ENCODE measurements at places on chromosomes 4 and X.

GRCh38 chr4:112251019-112251643, 19.5 kb downstream of the AP1AR start:
- no peak for DNase-seq

DNA sequence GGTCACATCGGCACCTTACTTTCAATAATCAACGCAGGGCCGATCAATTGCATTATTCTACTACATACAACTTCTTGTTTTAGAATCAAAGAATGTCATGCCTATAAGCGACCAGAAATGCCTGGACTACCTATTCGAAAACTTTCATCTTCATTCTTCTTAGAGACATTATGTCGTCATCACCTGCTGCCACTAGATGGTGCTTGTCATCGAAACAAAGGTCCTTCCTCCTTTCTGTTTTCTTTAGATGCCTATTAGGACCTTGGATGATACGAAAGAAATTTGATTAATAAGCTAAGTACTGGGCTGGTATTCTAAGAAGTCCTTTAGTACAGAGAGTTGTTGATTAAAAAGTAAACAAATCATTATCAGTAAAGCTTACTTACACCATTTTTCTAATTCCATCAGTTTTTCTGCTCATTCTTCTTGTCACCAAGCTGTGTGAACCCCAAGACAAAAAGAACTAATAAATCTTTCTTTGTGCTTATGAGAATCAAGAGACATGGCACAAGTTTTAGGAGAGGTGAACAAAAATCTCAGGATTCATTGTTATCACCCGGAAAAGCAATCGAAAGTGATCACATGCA, 154.5 kb upstream of the SLC4A4 start:
- DNase-seq = peak; percentile 71

- DNase-seq = no peak
Observed at GRCh38 chr4:120025516-120025915, 41.1 kb downstream of the MAD2L1 start.

DNA sequence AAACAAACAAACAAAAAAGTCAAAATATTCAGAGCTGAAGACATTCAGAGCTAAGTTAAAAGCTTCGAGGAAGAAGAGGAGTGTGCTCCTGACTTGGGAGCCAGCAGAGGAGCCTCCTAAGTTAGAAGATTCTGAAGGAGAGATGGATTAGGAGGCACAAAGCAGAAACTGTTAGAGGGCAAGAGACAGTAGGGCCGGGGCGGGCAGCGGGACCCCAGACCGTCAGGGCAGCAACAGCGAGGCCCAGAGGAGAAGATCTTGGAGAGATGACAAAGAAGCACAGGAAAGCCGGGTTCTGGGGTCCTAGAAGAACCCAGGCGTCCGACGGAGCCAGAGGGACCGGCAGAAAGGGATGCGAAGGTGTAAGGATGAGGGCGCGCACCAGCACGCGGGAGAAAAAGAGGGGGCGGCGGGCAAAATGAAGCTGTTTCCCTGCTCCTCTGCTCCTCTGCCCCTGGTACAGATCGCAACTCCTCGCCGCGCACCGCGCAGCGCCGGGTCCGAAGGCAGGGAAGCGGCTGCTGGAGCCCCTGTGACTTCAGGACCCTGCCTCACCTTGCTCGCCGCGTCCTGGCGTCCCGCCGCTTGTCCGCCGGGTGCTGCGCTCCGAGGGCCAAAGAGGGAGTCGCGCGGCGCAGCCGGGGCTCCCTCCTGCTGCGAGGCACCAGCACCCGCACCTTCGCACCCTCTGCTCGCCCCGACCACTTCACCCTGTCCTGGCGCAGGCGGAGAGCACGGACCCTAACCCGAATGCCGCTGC, 477 bp downstream of the KLHL13 start:
- DNase-seq = no peak

DNA sequence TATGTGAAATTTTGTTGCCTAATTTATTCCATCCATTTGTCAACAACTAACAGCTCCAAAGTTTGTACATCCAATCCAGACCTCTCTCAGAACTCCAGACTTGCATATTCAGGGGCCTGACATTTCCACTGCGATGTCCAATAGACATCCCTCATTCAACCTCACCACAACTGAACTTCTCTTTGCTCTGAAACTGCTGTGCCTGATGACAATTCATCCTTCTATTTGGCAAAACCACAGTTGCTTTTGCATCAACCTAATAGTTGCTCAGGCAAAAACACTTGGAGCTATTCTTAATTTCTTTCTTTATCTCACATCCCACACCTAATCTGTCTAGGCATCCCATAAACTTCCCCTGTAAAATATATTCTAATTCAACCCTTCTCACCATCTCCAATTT, 56.5 kb downstream of the ANTXR2 start:
- no peak for DNase-seq

- no peak for DNase-seq
Observed at GRCh38 chrX:150269605-150270254, 93.4 kb upstream of the MAMLD1 start.
